ENCODE measurements at places on chromosomes 6 and 20. TPM values are rescaled to one million over a fixed set of nuclear protein-coding genes. Genes with fewer than 3 reads are reported as not detected.

Gene ZNF334
- 0.99 TPM for total RNA-seq

Gene BMP2
- 4.7 TPM for total RNA-seq

Gene BMP5
- 5.2 TPM for total RNA-seq

Gene FGD2
- 15.1 TPM for total RNA-seq

Gene PRND
- not detected for total RNA-seq

Gene RUNX2
- total RNA-seq = 0.68 TPM

Gene IL17A
- not detected for total RNA-seq

Gene GHRH
- 4.2 TPM for total RNA-seq

Gene CST7
- total RNA-seq = 2.7 TPM

Gene MRAP2
- 0.38 TPM for total RNA-seq

Gene MRPL14
- 32.4 TPM for total RNA-seq

Gene RAMACL
- total RNA-seq = 0.71 TPM

Gene EPB41L1
- 20.5 TPM for total RNA-seq

Gene SLC26A8
- total RNA-seq = 0.06 TPM

Gene BPIFB1
- total RNA-seq = not detected

Gene MOG
- 1.7 TPM for total RNA-seq

Gene UTRN
- 79.8 TPM for total RNA-seq

Gene NMBR
- total RNA-seq = not detected

Gene WFDC10B
- not detected for total RNA-seq

Gene LINC00237
- not detected for total RNA-seq

Gene PTPRK
- 29.6 TPM for total RNA-seq

Gene NUS1
- 24.5 TPM for total RNA-seq

Gene VWA7
- 4.8 TPM for total RNA-seq

Gene PROKR2
- total RNA-seq = not detected

Gene RAB44
- 0.12 TPM for total RNA-seq

Gene DEFB124
- total RNA-seq = not detected

Gene L3MBTL3
- 3.7 TPM for total RNA-seq

Gene TUBB1
- 0.37 TPM for total RNA-seq

Gene TRIM15
- total RNA-seq = not detected

Gene SCUBE3
- total RNA-seq = 0.13 TPM

Gene HMGCLL1
- total RNA-seq = 2.4 TPM

Gene WFDC5
- total RNA-seq = not detected

Gene EEF1A1
- 5,040 TPM for total RNA-seq

Gene SYTL3
- total RNA-seq = 4.4 TPM

Gene GPRC6A
- total RNA-seq = not detected

Gene PSORS1C2
- not detected for total RNA-seq

Gene TRIM40
- not detected for total RNA-seq

Gene SDCBP2
- total RNA-seq = 4.4 TPM

Gene EDN1
- total RNA-seq = 2.7 TPM

Gene CEP162
- 5.5 TPM for total RNA-seq

Gene NKAIN2
- total RNA-seq = 2.7 TPM

Gene SOX18
- 39.4 TPM for total RNA-seq

Gene FAM83D
- 0.65 TPM for total RNA-seq

Gene TFAP2B
- not detected for total RNA-seq

Gene NNAT
- 4.0 TPM for total RNA-seq

Gene AGPAT4
- 2.9 TPM for total RNA-seq

Gene RNF144B
- total RNA-seq = 19.0 TPM

Gene RSPO4
- total RNA-seq = 0.74 TPM
